ENCODE measurements at places on chromosomes 11 and 22. TPM values are rescaled to one million over a fixed set of nuclear protein-coding genes. Genes with fewer than 3 reads are reported as not detected.

- no peak for DNase-seq
Observed at GRCh38 chr22:46429325-46429853, 93.9 kb downstream of the TRMU start.

The PATE4 gene
- not detected for polyA plus RNA-seq

- no peak for DNase-seq
Observed at GRCh38 chr11:77102246-77103210, at the start of gene OMP. Gene OMP (plus strand): TSS chr11:77102840. CDS start chr11:77102840, 0 bp downstream.

The SLC22A6 gene
- not detected for polyA plus RNA-seq

GRCh38 chr11:17770048-17770652, 35.6 kb downstream of the KCNC1 start:
- DNase-seq = no peak

DNA sequence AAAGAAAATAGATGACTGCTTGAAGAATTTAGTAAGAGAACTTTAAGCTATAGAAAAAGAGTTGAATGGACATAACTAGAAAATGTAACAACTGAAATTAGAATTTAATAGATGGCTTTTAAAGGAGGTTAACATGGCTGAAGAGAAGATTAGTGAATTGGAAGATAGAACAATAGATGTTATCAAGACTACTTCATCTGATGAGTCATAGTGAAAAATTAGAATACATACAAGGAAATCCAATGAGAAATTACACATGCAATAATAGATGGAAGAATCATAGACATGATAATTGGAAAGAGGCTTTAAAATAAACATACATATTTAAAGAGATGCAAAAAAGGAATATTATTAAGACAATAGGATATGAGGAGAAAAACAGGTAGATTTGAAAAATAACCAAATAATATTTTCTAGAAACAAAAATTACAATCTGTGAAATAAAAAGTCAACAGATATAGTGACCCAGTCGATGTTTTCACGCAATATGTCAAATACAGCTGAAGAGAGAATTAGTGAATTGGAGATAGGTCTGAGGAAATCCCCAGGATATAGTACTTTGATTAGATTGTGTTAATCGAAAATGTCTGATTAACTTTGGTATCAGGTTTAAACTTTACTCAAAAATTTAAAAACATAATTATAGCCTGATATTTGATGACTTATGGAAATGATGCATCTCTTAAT, 28.2 kb downstream of the CAT start:
- no peak for DNase-seq

- no peak for DNase-seq
Observed at GRCh38 chr22:46652081-46652846, 32.1 kb downstream of the GRAMD4 start.

The CD6 gene
- 13.6 TPM for polyA plus RNA-seq

- DNase-seq = peak; percentile 89
Observed at GRCh38 chr11:8018484-8019313, 31.6 kb downstream of the EIF3F start.

The SAAL1 gene
- polyA plus RNA-seq = 26.3 TPM

- no peak for DNase-seq
Observed at GRCh38 chr11:113195728-113196127, 118.7 kb upstream of the TTC12 start.

The ABCG4 gene
- not detected for polyA plus RNA-seq

The UBQLNL gene
- 1.8 TPM for polyA plus RNA-seq

GRCh38 chr11:74473382-74474173, 6.2 kb upstream of the KCNE3 start:
- no peak for DNase-seq

- DNase-seq = no peak
Observed at GRCh38 chr11:110069158-110069737, 23.9 kb upstream of the ZC3H12C start.

GRCh38 chr11:96486890-96487611, 97.2 kb downstream of the JRKL start:
- DNase-seq = no peak

The ACR gene
- polyA plus RNA-seq = not detected

DNA sequence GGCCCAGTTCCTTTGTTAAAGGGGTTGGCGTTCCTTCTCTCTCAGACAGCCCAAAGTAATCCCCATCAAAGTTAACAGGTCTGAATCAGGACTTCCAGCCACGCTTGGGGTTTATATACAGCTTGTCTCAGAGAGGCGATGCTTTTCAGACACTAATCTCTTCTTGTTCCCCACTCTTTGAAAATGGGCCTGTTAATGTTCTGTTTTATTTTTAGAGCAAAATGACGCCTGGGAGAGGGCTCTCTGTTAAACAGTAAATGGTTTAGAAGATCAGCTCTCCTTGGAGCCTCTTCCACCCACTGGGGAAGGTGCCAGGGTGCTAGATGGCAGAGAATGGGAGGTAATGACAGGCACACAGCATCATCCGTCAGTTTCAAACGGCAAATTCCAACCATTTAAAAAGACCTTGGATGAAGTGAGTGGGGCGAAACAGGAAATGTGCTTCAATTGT, 235.9 kb upstream of the NARS2 start:
- DNase-seq = no peak

The LRRC4C gene
- not detected for polyA plus RNA-seq

DNA sequence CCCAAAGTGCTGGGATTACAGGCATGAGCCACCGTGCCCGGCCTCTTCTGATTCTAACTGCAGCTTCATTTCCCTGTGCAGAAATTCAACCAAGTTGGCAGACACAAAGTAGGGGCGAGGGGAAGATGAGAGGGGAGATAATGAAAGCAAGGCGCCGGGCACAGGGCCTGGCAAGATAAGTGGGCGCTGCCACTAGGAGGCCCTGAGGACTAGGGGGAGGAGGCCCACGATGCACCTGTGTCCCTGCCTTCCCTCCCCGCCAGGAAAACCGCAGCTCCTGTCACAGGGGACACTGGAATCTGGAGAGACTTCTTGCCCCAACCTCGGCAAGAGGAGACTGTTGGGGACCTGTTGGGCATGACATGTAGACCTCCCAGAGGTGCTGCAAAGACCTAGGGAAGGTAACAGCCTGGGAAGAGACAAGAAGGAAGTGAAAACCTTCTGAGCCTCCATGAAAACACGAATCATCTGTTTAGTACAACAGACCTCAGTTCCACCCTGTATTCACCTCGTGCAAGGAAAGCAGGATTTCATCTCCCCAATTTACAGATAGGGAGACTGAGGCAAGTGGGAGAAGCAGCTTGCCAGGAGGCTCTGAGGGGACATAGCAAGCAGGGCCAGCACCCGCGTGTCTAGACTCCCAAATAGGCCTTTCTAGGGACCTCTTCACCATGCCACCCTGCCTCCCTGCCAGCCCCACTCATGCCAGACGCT, 3.1 kb upstream of the LGALS1 start:
- DNase-seq = peak; percentile 60

DNA sequence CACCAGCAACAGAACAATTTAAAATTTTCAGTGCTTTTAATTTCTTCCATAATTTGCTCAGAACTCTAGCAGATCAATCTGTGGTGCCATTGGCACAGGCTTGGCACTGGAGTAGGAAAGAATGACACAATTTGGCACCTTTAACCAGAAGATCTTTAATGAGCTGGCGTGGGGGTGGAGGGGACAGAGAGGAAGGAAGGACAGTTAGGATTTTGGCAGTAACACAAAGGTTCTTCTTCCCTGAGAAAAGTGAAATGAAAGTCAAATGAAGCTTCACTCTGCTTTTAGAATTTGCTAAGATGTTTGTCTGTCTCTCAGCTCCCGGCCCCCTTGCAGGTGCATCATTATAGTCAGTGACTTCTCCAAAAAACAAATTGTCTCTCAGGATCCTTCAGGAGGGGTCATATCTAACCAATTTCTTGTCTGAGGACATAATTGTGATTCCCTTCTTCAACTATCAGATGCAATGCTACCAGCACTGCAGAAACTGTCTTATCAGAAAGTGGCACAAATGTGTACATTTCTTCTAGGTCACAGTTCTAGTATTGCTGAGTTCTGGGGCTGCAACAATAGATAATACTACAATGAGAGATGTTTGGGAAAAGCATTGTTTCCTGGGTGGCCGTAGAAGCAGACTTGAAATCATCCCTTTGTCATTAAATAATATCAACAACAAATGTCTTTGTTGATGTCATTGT, 66.8 kb downstream of the CSTPP1 start:
- no peak for DNase-seq
